Left lung (tissue), 14 donors: ENCODE measurements at places on chromosomes 16 and 17.

DNA sequence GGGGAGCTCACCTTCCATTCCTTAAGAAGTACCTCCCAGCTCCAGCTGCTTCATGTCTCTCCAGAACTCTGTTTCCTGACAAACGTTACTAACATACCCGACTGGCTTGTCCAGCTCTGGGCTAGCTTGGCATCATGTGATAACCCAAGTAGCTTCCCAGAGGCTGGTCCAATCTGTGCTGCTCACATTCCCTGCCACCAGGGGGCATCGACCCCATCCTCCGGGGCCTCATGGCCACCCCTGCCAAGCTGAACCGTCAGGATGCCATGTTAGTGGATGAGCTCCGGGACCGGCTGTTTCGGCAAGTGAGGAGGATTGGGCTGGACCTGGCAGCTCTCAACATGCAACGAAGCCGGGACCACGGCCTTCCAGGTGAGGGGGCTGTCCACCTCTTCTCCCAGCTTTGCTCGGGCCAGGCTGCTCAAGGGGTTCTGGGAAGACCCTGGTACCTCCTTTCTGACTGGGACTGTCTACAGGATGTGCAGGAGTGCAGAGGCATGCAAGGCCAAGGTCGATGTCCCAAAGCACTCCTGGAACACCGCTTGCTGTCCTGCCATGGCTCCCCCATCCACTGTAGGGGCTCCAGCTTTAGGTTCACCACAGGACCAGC lies 7.6 kb downstream of the EPX start:
- no peaks in the 10 kb centered on the region for H3K36me3 ChIP-seq
- no peak overlapping the region for H3K4me3 ChIP-seq
- H3K27ac ChIP-seq = no peak overlapping the region
- no peaks in the 10 kb centered on the region for H3K4me1 ChIP-seq
- H3K27me3 ChIP-seq = peaks cover 41% of the 10 kb centered on the region

DNA sequence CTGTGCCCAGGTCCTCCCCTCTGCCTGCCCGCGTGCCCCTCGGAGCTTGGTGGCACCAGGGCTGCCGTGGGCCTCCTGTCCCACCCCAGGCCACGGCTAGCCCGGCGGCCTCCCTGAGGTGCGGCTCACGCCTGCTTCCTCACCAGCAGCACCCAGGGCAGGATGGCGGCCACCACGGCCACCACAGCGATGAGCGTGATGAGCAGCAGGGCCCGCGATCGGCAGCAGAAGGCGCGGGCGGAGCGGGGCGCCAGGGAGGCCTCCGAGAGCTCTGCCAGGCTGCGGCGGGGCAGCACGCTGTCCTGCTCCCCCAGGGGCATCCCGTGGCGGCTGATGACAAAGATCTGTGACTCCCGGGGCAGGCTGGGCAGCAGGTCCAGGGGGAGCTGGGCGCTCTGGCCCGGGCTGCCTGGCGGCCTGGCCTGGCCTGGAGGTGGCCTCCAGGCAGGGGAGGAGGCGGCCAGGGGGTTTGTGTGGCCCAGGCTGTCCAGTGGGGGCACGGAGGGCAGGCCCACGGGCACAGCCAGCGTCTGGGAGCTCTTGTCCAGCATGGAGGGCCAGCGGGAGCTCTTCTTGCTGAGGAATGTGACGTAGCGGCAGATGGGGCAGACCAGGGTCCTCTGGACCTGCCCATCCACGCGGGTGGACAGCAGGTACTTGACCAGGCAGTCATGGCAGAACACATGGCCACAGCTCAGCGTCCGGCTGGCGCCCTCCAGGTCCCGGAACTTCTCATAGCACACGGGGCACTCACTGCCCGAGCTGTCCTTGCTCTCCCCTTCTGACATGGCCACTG lies 4.8 kb downstream of the RNF222 start:
- no peak overlapping the region for H3K27ac ChIP-seq
- peaks cover 58% of the 10 kb centered on the region for H3K27me3 ChIP-seq
- no peaks in the 10 kb centered on the region for H3K4me1 ChIP-seq
- no peaks in the 10 kb centered on the region for H3K36me3 ChIP-seq
- DNase-seq = no peak

DNA sequence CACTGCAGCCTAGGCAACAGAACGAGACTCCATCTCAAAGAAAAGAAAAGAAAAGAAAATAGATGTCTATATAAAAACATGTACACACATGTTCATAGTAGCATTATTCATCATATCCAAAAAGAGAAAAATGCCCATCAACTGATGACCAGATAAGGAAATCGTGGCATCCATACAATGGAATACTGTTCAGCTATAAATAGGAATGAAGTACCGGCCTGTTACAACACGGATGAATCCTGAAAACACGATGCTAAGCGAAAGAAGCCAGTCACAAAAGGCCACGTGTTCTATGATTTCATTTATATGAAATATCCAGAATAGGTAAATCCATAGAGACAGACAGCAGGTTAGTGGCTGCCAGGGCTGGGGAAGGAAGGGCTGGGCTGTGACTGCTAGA lies 65.8 kb downstream of the TBC1D16 start:
- no peaks in the 10 kb centered on the region for H3K27me3 ChIP-seq
- H3K27ac ChIP-seq = no peak overlapping the region
- H3K36me3 ChIP-seq = no peaks in the 10 kb centered on the region
- peaks cover 3% of the 10 kb centered on the region for H3K4me1 ChIP-seq
- no peak for DNase-seq

- peaks cover 75% of the 10 kb centered on the region for H3K4me1 ChIP-seq
- peaks cover 46% of the 10 kb centered on the region for H3K36me3 ChIP-seq
- H3K27me3 ChIP-seq = peaks cover 78% of the 10 kb centered on the region
- no peak for DNase-seq
Observed at GRCh38 chr17:42672038-42672437, 4.8 kb downstream of the PLEKHH3 start.

DNA sequence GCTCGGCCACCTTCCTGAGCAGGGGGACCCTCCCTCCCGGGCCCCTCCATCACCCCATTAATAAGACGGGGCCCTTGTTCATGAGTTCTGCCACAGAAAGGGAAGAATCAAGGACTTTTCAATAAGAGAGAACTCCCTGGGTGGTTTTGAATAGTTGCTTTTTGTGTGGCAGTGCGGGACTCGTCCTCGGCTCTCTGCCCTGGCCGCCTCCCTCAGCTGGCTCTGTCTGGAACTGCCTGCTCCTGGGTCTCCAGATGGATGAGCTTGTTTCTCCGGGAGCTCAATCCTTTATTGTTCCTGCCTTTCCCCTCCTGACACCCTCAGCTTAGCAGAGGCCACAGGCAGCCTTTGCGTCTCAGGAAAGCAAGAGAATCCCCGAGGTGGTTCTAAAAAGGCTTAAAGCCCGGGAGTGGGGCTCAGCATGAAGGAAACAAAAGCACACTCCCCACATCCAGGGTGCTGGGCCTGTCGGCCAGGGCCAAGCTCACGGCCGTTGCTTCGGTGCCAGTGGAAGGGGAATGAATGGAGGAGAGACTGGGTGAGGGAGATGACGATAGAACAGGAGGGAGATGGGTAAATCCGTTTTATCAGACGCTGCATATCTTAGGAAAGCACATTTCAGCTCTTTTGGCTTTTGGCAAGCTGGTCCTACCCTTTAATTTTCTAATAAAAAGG lies 60.2 kb downstream of the RAI1 start:
- DNase-seq = no peak
- peaks cover 52% of the 10 kb centered on the region for H3K4me1 ChIP-seq
- H3K27me3 ChIP-seq = no peaks in the 10 kb centered on the region
- peak overlapping the region; percentile 23 for H3K27ac ChIP-seq
- H3K36me3 ChIP-seq = no peaks in the 10 kb centered on the region

DNA sequence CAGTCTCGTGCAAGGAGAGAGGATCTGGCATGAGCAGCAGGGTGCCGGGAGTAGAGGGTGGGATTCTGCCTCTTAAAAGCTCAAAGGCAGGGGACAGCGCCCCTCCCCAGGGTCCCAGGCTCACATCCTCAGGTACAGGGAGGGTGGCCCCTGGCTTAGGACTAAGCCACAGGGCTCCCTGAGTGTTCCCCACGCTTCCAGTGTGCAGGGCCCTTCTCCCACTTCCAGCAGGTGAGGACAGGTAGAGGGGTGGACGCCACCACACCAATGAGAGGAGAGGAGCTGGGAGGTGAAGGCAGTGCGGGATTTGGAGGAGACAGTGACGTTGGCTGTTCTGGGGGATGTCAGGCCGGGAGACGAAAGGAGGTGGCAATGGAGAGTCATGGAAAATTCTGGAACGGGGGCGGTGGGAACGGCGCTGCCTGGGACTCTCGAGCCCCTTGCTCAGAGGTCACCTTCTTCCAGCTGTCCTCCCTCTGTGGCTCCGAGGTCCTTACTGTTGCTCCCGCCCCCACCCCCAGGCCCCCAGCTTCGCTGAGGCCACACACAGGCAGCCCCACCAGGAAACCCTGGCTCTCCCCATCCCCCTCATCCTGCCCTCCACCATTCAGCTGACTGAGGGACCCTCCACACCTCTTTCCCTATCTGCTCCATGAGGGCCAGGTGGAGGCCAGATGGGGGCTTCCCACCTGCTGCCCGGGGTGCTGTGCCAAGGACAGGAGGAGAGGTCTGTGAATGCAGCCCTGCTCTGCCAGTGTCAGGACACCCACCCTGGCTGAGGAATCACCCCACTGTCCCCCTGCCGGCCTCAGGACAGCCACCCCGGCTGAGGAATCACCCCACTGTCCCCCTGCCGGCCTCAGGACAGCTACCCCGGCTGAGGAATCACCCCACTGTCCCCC lies 57.7 kb upstream of the ACSF3 start:
- DNase-seq = no peak
- no peak overlapping the region for H3K27ac ChIP-seq
- no peak overlapping the region for H3K4me3 ChIP-seq
- H3K36me3 ChIP-seq = no peaks in the 10 kb centered on the region
- peaks cover 71% of the 10 kb centered on the region for H3K27me3 ChIP-seq

GRCh38 chr17:45970659-45971058 lies 28.4 kb upstream of the STH start:
- no peak for DNase-seq
- no peak overlapping the region for H3K4me3 ChIP-seq
- no peaks in the 10 kb centered on the region for H3K36me3 ChIP-seq

- H3K4me1 ChIP-seq = peaks cover 17% of the 10 kb centered on the region
- no peaks in the 10 kb centered on the region for H3K27me3 ChIP-seq
- H3K4me3 ChIP-seq = no peak overlapping the region
Observed at GRCh38 chr16:3122926-3123570, 10.7 kb downstream of the ZNF205 start.

DNA sequence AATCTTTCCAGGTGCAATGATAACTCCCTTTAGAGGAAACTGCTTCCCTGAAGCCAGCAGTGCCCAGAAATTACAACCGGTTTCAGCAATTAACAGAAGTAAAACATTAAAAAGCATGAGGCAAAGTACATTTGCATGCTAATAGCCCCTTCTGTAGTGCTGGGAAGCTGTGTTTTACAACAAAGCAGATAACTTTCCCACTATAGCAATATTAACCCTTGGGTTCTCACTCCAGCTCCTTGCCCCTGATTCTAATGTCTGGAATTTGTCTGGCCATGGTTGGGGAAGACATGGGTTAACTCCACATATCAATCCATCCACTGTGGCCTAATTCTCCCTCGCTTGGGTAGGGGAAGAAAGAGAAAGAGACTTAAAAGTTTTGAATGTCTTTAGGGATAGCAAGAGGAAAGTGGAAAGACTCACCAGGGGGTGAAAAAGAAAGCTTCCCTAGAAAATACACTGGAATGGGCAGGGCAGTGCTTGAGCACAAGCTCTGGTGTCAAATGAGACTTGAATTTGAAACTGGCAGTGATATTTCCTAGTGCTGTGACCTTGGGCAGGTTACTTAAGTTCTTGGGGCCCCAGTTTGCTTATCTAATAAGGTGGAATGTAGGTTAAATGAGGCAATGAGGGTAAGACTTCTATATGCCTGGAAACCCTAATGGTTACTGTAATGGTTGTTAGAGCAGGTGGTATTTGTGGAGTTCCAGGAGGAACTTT lies 102.0 kb downstream of the SOX9 start:
- no peak for DNase-seq
- H3K27ac ChIP-seq = no peak overlapping the region
- H3K4me1 ChIP-seq = no peaks in the 10 kb centered on the region
- no peak overlapping the region for H3K4me3 ChIP-seq

DNA sequence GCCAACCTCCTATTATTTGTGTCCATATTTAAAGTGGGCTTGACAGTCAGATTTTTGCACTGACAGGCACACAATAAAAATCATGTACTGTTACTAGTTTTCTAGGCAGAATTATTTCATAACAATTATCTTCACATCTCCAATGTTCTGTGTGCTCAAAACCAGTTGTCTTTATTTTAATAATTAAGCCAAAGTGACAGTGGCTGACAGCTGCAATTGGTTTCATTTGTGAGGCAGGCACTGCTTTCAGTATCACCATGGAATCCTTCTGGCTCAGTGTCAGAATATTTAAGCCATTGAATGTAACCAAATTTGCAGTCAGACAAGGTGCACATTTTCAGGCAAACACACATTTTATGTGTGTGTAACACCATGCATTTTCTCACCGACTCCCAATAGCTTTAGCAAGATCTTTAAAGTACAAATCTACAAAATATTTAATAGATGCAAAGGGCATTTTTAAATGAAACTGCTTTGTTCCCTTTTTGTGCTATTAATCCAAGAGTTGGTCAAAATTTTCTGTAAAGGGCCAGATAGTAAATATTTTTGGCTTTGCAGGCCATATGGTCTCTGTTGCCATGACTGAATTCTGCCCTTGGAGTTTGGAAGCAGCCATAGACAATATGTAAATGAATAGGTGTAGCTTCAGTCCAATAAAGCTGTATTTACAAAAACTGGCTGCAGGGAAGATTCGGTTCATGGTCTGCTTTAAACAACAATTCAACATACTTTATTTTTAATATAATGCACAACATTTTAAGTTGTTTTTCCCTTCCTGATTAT lies 486.0 kb downstream of the KCNJ2 start:
- H3K4me3 ChIP-seq = no peak overlapping the region
- H3K27me3 ChIP-seq = no peaks in the 10 kb centered on the region
- no peak overlapping the region for H3K27ac ChIP-seq
- no peaks in the 10 kb centered on the region for H3K36me3 ChIP-seq
- DNase-seq = no peak
- H3K4me1 ChIP-seq = no peaks in the 10 kb centered on the region

GRCh38 chr17:17062356-17062755 lies 20.1 kb downstream of the MPRIP start:
- DNase-seq = no peak
- H3K36me3 ChIP-seq = no peaks in the 10 kb centered on the region
- H3K4me3 ChIP-seq = no peak overlapping the region
- H3K4me1 ChIP-seq = peaks cover 13% of the 10 kb centered on the region
- no peak overlapping the region for H3K27ac ChIP-seq

- H3K36me3 ChIP-seq = peaks cover 9% of the 10 kb centered on the region
- H3K27ac ChIP-seq = peak overlapping the region; percentile 96
- no peak for DNase-seq
- H3K27me3 ChIP-seq = no peaks in the 10 kb centered on the region
- peaks cover 57% of the 10 kb centered on the region for H3K4me1 ChIP-seq
Observed at GRCh38 chr17:50708050-50709000, 611 bp upstream of the ANKRD40 start.
